PC-9 (cell line): ENCODE measurements at places on chromosomes 5 and 9.

DNA sequence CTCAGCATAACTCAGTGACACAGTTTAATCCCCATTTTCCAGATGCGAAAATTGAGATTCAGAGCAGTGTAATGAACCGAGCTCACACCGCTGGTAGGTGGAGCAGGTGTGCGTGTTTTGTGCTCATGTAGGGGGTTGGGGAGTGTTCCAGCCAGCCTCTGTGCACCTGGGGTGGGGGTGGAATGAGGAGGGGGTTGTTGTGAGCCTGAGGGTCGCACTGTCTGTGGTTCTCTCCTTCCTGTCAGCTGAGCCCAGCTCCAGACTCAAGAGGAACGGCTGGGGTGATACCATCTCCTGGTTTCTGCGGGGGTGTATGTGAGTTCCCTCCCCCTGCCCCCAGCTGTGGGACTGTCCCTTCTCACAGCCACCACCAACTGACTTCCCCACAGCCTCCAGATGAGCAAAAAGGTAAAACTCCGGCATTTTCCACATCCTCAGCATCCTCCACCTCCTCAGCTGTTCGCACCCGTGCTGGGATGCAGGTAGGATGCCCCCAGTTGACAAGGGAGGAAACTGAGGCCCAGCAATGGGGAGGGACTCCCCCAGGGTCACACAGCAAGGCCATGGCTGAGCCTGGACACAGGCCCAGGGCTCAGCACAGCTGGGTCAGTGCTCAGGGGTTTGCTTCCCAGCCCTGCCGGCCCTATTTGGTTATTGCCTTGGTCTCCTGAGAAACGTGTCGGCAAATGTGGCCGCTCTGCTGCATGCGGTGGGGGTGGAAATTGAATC is 2.1 kb downstream of the SH2D3C start:
- no peak for DNase-seq

GRCh38 chr9:74006935-74007334 is 490.2 kb upstream of the RORB start:
- no peak for DNase-seq

GRCh38 chr5:139147483-139148087 is 50.6 kb downstream of the SIL1 start:
- DNase-seq: peak; percentile 3

- DNase-seq: no peak
These were observed 50.9 kb upstream of the RXRA start for GRCh38 chr9:134275375-134275774.
